ENCODE measurements at places on chromosomes 4 and X.
A peak's percentile ranks its signal among the peaks of the same experiment; 100 is the strongest.

GRCh38 chr4:113904877-113905276 is 74.6 kb downstream of the ARSJ start:
- DNase-seq = no peak

- DNase-seq = no peak
Observed at GRCh38 chr4:83837614-83838308, 301.9 kb downstream of the GPAT3 start.

- DNase-seq = no peak
Observed at GRCh38 chr4:10006231-10006600, 15.1 kb downstream of the SLC2A9 start.

GRCh38 chr4:140875746-140876452 is 119.7 kb upstream of the TBC1D9 start:
- DNase-seq = no peak

DNA sequence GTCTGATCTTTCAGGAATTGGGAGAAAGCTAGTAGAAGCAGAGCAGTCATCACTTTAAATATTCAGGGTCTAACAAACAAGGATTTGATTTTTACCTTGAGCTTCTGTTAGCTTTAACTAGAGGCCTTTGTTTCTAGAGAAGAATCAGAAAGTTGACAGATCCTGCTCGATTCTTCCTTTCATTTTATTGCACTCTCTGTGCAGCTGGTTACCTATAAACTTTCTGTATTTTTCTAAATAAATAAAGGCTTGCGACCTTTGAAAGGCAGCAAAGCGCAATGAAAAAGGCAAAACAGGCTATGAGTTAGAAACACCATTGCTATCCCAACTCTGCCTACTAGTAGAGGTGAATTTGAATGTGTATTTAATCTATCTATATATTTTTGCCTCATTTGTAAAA is 101.4 kb upstream of the NPY2R start:
- DNase-seq = no peak

DNA sequence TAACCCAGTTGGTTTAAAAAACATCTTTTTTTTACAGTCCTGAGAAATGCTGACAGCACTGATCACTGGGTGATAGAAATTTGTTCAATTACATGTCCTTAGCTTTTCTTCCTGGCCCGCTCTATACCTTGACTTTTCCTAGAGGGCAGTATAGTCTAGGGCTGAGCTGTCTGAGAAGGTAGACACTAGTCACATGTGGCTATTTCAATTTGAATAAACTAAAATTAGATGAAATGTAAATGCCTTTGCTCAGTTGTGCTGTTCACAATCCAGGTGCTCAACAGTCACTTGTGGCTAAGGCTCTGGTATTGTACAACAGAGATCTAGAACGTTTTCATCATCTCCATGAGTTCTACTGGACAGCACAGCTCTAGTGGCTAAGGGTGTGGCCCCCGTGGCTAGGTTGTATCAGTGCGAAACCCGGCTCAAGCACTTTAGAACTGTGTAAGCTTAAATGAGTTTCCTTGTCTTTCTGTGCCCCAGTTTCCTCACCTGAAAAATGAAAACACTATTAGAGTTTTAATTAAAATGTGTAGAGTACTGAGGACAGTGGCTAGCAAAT is 111.6 kb upstream of the WDR17 start:
- DNase-seq = no peak

DNA sequence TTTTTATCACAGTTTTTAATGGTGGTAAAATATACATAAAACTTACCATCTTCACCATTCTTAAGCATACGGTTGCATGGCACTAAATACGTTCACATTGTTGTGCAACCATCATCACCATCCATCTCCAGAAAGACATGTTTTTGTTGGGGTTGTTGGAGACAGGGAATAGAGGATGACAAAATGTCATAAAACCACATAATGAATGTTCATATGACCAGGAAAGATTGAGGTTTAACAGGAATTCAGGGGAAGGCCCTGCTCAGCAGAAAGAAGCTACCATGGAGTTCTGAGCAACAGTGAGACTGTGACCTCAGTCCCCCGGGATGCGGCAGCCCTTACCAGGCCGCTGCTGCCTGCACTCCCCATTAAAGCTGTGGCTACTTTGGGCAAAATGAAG is 63.9 kb upstream of the TRIM2 start:
- DNase-seq = no peak

- DNase-seq = no peak
Observed at GRCh38 chr4:22668702-22669101, 24.0 kb upstream of the GBA3 start.

DNA sequence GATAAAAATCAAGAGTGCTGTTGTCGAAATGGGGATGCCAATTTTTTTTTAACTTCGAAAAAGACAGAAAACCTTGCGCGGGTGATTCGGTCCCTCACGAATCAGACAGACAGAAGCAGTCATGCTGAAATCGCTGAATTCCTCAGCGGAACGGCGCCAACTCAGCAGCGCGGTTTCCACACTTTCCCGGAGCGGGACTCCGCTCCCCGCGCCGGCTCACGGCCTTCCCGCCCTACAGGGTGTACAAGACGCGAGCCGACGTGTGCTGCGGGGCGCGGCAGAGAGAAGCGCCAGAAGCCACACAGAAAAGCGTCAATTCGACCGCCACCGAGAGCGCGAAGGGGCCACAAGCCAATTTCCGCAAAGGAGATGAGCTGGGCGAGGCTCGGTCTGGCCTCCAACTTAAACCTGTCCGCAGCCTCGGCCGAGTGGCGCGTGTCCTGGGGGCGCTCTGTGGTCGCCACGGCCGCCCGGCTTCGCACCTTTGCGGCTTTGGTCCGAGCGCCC is 1.3 kb downstream of the NEXMIF start:
- no peak for DNase-seq

DNA sequence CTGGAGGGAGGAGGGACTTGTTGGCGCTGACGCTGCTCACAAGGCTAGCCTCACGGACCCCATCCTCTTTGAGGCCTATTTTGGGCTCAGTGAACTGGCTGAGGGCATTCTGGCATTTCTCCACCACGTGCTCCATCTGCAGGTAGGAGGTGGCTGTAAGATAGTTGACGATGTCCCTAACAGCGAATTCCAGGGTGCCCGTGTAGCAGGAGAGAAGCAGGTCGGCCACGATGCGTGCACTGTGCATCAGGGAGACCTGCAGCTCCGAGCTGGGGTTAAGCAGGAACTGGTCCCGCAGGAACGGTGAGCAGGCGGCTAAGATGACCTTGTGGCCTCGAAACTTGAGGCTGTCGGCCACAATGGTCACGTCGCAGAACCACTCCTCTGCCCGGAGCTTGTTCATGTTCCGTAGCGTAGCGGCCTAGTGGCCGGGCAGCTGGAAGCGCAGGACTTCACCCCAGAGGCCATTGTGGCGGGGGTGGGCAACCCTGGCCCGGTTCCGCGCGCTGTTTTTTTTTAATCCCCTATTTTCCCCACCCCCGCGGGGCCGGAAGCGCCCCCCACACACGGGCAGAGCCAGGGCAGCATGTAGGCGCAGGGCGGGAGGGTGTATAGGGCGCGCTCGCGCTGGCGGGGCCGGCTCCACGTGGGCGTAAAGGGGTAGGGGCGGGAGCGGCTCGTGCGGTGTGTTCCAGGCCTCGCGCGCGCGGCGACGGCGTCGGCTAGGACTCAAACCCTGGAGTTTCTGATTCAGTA is 73.2 kb downstream of the UBE2K start:
- no peak for DNase-seq

GRCh38 chr4:5638976-5639375 is 69.4 kb downstream of the EVC2 start:
- no peak for DNase-seq

DNA sequence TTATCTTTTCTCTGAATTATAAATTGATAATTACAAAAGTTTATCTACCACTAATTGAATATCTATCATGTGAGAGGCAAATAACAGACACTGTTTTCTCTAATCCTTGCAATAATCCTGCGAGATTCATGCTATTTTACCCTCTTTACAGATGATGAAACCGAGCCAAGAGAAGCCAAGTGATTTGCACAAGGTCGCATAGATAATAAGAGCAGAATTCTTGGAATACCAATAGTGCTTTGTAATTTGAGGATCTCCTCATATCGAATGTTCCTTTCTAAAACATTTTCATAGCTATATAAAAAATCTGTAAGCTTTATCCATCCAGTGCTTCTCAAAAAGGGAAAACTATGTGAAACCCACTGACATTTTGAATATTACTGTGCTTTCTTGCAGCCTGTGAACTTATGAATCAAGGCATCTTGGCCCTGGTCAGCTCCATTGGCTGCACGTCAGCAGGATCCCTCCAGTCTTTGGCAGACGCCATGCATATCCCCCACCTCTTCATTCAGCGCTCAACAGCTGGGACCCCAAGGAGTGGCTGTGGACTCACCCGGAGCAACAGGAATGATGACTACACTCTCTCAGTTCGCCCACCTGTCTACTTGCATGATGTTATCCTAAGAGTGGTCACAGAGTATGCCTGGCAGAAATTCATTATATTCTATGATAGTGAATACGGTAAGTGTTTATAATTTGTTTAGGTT is 743.8 kb upstream of the ATOH1 start:
- no peak for DNase-seq

DNA sequence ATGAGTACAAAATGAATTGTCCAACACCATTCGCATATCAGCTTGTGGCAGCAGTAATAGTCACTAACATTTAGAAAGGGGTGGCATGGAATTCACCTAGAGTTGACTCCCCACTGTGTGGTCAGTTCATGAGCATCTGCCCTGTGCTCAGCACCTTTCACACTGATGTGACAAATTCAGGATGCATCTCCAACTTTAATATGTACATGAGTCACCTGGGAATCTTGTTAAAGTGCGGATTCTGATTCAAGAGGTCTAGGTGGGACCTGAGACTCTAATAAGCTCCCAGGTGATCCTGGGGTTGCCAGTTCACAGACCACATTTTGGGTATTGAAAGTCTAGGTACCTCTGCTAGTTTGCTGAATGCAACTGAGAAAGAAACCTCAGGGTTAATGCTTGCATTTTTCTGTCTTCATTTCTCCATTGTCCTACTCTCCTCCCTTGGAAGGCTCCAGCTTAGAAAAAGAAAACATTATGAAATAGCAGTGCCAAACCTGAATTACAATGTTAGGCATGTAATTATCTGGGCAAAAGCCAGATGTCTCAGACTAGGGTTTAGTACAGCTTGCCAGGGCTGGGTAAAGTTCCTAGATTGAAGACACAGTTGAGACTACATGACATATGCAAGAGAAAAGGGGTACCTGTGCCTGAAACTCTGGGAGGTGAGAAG is 32.7 kb downstream of the TMSB4X start:
- no peak for DNase-seq

GRCh38 chr4:5469151-5469775 is 239.1 kb downstream of the EVC2 start:
- DNase-seq = no peak

DNA sequence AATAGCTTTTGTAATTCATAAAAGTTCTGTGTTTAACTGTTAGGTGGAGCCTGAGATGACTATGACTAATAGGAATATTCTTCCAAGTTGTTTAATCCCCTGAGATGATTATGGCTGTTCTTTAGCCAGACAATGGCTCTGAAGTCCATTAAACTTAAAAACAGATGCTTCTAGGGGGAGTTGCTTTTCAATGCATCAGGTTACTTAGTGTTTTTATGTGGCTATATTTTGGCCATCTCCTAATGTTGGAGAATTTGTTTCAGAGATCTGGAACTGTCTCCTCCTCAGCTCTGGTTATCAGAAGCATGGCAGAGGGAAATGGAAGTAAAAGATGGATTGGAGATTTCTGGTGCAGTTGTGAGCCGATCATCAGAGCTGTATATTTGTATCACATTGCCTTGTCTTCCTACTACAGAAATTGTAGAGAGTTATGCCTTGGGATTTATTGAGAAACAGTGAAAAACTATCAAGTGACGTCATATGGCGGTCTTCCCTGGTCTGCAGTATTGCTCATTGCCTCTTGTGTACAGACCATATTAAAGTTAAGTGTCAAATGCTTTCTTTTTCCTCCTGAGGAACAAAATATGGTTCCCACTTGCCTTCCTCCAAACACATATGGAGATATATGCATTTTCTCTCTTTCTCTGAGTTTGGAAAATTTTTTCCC is 29.8 kb downstream of the SGMS2 start:
- no peak for DNase-seq

GRCh38 chrX:19225909-19226308 is 103.6 kb upstream of the ADGRG2 start:
- DNase-seq = no peak

- no peak for DNase-seq
Observed at GRCh38 chr4:28759064-28759463, 1898.4 kb downstream of the STIM2 start.

- peak; percentile 5 for DNase-seq
Observed at GRCh38 chrX:51461053-51462044, 35.0 kb downstream of the NUDT11 start.

- DNase-seq = no peak
Observed at GRCh38 chr4:123924536-123924935, 527.9 kb downstream of the SPRY1 start.

DNA sequence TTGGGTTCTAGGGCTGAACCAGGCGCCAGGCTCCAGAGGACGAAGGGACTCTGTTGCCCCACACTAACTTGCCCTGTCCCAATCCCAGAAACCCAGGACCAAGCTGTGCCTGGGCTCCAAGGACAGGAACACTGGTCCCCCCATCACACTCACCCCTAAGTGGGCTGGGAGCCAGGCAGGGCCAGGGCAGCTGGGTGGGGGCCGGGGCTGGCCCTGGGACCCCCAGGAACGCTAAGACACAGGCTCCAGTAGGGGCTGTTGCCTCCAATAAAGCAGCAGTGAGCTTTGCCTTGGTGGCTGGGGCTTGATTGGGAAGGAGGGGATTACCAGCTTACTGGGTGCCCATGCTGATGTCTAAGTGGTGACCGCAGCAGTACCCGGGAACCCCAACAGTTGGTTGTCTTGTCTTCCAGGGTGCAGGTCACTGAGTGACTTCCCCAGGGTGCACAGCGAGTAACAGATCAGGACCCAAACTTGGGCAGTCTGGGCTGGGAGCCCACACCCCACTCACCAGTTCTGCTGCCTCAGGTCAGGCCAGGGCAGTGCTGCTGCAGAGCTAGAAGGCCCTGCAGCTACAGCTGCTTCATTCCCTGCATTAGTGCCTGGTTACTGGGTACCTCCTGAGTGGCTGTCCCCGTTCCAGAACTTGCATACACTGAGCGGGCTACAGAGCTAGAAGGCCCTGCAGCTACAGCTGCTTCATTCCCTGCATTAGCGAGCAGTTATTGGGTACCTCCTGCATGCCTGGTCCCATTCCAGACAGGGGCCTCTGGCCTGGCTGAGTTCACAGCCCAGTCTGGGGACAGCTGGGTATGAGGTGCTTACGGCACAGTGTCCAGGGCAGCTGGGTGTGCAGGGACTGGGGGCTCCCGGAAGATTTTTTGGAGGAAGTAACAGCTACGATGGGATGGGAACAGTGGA is 9.4 kb upstream of the ADD1 start:
- no peak for DNase-seq

GRCh38 chr4:158873795-158874401 is 105.1 kb downstream of the FNIP2 start:
- no peak for DNase-seq

Data from stimulated activated CD4-positive, alpha-beta T cell treated with anti-CD3 and anti-CD28 coated beads, Interleukin-15, amount 100 ng/mL, for 48 hours (primary cell).